ENCODE measurements at places on chromosomes 7 and 10.

GRCh38 chr7:29588900-29589696 is 25.5 kb downstream of the PRR15 start:
- peak; percentile 7 for DNase-seq

DNA sequence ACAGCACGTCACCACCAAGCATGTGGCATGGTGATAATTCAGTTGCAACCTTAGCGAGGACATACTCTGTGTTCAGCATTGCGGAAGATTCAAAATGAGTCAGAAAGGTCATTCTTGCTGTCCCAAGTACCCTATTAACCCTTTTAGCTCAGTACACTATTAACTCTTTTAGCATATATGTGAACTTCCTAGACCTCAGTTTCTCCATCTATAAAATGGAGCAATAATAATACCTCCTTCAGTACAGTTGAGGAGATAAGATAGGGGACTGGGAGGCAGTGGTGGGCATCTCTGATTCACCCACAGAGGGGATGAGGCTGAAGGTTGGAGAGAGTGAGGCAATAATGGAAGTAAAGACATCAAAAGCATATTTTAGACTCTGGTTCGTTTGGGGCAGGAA is 67.3 kb downstream of the XRCC2 start:
- DNase-seq = no peak

DNA sequence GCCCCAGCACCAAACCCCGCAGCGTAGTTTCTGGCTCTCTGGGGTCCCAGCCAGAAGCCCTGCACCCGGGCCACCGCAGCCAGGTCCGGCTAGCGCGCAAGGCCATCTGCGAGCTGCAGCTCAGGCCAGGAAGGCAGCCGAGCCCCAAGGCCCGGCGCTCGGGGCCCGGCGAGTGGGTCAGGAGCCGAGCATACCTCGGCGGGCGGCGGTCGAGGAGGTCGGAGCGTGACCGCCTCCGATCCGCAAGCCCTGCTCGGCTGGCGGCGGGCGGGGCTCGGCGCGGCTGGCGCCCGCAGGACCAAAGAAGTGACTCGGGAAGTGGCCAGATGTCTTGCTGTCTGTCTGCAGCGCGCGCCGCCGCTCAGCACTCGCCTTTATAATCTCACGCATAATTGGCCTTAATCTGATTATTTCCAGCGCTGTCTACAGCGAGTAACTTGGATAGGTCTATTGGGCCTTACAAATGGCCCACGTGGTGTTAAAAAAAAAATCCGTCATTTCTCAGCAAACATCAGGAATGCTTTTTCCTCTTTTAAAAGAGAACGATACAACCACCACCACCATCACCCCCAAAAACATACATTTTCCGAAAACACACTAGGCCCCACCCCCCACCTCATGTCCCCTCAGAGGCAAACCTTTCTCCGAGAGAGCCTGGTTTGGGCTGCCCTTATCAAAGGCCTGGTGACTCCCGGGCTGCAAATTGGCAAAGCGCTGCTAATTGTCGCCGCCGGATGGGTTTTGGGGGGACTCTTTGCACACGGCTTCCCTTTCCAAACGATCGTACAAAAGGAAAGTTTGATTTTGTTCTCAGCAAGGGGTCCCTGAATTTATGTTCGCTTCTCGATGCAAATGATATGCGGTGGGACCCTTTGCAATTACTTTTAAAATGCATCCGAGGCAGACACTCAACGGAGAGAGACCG is at the start of gene DRGX:
DRGX (minus strand) TSS at position 349 of the 925 bp plus-strand sequence. CDS start 649 bp downstream, outside the sequence.
- DNase-seq = no peak

DNA sequence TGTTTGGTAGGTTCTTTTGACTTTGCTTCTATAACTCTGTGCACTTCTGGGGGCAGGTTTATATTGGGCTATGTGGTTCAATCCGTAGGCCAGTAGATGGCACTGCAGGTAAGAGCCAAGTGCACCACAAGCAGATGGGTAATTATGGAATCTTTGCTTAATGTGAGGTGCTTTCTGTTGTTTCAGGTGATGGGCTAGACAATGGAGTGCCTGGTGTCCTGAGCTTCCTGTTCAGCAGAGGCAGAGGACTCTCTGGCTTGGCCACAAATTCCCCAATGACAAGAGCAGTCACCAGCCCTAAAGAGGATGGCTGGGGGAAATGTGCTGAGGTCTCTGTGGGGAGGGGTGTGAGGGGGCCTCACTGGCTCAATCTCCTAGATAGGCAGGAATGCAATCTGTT is 455.0 kb downstream of the CCSER2 start:
- peak; percentile 39 for DNase-seq

GRCh38 chr7:26265065-26265464 is 26.6 kb upstream of the SNX10 start:
- DNase-seq = no peak

DNA sequence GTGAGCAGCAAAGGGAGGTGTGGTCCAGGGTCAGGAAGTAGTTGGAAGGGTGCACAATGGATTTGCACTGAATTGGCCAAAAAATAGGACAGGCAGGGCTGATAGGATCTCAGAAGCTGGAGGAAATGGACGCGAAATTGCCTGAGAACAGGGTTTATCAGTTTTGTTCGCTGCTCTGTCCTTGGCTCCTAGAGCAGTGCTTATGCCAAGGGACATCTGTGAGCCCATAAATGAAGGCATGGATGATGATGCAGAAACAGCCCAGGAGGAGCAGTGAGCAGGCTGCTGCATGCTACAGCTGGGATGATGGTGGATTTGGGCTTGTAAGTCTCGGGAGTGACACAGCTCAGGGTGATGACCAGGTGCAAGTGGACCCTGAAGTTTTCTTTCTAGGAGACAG is 204.7 kb downstream of the PRPF18 start:
- no peak for DNase-seq

DNA sequence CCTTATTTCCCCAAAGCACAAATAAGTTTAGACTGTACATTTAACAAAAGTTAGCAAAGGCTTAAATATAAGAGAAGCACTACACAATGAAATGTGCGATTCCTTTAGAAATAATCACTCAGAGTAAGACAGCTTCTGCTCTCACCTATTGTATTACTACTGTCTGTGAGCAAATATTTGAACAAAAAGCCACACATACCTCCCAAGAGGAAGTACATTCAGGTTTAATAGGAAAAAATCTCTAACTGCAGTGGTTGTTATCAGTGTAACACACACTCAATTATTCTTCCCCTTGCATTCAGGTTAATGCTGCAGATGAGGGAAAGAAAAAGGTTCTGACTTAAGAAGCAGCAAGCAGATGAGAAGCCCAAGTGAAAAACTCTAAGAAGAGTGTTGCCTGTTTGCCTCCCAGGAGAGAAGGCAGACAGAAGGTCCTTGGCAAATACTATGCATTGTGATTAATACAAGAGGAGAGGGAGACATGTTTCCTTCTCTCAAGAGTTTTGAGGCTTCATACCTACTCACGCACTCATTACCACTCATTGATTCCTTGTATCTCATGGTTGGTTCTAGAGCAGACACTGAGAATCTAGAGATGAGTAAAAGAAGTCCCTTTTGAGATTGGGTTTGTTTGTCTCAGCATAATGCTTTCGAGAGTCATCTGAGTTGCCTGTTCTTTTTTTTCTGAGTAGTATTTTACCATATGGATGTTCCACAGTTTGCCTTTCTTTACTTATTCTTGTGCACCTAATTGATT is 13.6 kb downstream of the GIMAP4 start:
- peak; percentile 41 for DNase-seq
